Activated naive CD4-positive, alpha-beta T cell treated with Interleukin-2 at 50 U/mL for 16 hours (primary cell): ENCODE measurements at places on chromosomes 7 and 10.

GRCh38 chr7:148854983-148855382 is 29.1 kb downstream of the EZH2 start:
- DNase-seq, result no peak

DNA sequence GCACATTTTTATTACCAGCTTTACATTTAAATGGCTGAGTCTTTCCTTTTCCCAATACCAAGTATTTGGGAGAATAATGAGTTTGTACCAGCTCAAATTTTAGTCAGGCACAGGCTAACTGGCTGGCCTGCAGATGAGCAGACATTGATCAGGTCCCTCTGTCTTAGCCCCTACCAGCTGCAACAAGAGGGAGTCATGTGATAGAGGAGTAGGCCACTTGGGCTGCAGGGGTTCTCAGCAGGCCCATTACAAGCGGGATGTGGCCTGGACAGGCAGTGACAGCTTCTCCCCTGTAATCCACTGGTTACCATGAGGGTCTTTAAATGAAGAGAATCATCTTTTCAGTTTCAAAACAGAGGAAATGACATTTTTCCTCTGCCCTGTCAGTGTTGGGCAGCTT is 283.6 kb downstream of the SUGCT start:
- DNase-seq, result no peak

DNA sequence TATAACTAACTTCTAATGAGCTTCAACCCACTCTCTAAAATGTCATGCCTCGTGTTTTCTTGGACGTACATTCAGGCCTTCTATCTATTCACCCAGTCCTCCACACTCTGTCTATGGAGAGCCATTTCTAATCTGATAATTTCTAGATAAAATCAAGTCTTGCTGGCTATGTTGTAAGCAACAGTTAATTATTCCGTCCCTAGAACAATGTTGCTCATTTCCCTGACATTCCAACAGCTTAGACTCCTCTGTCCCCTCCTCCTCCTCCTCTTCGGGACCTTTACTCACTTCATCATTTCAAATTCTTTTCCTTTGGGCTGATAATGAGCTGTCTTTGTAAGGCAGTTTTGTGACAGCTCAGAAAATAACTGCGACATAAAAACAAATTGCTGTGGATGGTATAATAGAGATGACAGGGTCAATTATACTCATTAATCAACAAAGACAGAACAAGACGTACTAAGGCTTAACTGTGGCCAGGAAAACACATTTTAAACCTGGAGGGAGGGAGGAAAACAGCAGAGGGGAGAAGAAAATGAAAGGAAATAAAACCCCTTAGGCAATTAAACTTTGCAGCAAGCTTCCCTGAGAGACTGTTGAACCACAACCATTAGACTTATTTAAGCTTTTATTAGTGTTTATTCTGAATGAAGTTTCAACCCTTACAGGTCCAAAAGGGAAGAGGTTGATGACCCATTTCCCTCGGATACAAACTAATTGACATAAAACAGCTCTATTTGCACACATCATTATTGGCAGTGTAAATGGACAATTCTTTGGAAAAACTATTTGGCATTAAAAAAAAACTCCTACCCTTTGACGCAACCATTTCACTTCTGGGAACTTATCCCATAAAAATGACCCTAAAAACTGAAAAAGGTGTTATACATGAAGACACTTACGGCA is 179.1 kb downstream of the SFMBT2 start:
- DNase-seq, result no peak

DNA sequence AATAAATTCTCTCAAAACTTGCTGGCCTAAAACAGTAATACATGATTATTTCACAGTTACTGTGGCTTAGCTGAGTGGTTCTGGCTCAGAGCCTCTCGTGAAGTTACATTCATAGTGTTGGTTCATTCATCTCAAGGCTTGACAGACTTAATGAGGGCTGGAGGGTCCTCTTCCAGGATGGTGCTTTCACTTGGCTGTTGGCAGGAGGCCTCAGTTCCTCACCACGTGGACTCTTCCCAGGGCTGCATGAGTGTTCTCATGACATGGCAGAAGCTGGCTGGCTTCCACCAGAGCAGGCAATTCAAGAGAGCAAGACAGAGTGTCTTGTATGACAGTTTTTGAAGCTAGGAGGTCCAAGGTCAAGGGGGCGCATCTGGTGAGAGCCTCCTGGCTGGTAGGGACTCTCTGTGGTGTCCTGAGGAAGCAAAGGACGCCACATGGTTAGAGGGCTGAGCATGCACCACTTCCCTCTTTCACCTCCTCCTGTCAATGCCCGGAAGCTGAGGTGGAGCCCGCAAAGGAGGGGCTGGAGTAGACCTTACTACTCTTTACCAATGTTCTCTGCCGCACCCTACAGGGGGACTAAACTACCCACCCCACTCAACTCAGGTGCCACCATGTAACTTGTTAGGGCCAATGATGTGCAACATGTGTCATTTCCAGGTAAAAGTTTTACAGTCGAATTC is 58.2 kb upstream of the YAE1 start:
- DNase-seq, result no peak
